SIG-M5 (cell line): ENCODE measurements at places on chromosomes 13 and 19.

DNA sequence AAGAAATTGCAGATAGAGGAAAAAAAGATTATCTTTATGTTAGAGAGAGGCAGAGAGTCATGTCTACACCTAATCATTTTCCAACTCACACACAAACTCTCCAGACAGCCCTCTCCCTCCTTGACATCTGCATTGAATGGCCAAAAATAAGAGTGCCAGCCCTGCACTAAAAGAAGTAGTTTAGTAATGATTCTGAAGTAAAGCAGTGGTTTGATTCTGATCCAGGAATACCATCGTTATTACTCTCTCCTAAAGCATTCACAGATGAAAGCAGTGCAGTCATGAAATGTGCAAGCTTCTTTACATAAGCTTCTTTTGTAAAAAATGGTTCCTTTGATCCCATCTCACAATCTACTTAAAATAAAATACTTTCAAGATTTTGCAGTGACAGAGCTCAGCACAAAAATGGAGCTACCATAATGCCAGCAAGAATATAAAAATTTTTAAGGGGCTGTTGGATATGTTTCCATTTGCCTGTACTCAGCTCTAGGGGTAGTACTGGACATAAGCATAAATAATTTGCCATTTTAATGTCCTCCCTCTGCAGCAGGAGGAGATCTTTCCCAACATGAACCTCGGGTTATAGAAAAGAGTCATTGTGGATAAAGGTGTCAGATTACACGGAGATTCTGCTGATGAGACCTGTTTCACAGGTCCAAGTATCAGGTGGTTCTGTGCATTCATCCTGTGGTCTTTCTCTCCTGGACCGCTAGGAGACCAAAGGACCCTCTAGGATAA lies 406.3 kb downstream of the DCT start:
- DNase-seq: no peak

DNA sequence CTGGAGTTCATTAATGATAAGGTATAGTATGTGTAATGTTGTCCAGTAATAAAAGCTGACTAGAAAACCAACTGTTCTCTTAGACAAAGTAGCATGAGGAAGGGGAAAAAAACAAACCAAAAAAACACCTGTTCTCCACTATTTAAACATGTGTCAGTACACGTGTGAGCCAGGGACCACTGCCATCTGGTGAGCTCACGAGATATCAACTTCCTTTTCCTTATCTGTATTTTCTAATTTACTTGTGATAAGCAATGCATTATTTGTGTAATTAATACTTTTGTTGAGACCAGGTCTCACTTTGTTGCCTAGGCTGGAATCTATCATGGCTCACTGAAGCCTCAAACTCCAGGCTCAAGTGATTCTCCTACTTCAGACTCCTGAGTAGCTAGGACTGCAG lies 4.3 kb upstream of the SIX5 start:
- no peak for DNase-seq

- no peak for DNase-seq
Measured at GRCh38 chr13:45332036-45332830, 8.8 kb downstream of the TPT1 start.

- DNase-seq: no peak
Measured at GRCh38 chr13:90402102-90402501, 945.4 kb upstream of the MIR17HG start.

- no peak for DNase-seq
Measured at GRCh38 chr13:24162604-24163003, 2.1 kb downstream of the SPATA13 start.

DNA sequence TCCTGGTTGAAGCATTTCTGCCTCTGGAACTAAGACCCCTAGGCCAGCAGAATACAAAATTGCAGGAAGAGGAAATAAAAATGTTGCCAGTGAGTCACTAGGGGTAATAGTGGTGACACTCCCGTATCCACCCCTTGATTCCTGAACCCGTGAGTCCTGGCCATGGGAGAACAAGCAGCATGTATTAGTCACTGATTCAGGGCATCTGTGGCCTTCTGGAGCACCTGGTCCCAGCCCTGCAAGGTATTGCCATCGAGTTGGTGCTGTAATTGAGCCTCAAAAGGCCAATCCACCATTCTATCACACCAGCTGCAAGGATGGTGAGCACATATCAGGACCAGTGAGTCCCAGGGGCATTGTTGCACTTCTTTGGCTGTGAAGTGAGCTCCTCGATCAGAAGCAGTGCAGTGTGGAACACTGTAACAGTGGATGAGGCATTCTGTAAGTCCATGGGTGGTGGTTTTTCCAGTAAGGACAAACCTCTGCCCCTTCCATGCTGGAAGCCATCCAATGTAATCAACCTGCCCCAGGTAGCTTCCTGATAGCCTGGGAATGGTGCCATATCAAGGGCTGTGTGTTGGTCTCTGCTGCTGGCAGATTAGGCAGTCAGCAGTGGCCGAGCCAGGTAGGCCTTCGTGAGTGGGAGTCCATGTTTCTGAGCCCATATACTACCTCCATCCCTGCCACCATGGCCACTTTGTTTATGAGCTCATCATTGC lies 39.6 kb downstream of the C1QTNF9 start:
- DNase-seq: no peak

GRCh38 chr19:24040621-24041020 lies 46.4 kb upstream of the ZNF254 start:
- DNase-seq: no peak

DNA sequence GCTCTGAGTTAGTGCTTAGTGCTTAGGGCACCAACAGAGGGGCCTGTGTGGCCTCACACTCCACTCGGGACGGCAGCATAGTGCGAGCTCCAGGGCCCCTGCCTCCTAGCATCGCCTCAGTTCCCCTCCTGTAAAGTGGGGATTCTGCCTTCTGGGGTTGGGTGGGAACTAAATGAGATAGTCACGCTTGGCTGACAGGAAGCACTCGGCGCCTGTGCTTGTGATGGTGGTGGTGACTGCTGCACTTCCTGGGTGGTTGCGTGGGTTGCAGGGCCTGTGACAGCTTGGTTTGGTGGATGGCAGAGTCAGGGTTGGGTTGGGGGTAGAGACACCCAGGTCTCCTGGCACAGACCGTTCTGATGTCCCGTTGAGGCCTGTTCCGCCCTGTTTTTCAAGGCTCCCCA lies 7.7 kb downstream of the PLEKHF1 start:
- DNase-seq: no peak

- no peak for DNase-seq
Measured at GRCh38 chr19:17703824-17704463, 15.3 kb upstream of the MAP1S start.

- DNase-seq: no peak
Measured at GRCh38 chr19:35746531-35746930, 1.1 kb downstream of the PSENEN start.

DNA sequence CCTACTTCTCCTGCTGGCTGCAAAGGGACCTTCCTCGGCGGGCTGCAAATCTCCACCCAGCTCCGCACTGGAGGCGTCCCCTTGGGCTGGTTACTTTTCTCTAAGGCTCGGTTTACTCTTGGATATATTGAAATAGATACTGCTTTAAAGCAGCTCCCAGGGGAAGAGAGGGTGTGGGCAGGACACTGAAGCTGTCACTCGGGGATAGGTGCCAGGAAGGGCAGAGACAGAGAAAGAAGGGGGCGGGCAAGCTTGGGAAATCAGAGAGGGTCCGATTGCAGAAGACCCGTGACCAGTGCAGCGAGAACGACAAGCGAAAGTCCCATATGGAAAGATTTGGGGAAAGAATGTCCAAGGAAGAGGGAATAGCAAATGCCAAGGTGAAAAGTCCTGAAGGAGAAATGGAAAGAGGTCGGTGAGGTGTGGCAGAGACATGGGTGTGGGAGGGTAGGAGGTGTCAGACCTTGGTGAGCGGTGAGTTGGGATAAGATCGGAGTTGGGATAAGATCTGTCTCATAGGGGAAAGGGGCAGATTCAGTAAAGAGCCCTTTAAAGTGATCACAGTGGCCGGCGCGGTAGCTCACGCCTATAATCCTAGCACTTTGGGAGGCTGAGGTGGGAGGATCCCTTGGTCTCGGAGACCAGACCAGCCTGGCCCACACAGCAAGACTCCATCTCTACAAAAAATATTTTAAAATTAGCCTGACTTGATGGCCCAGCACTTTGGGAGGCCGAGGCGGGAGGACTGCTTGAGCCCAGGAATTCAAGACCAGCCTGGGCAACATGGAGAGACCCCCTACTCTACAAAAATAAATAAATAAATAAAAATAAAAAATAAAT lies 618 bp downstream of the THSD8 start:
- DNase-seq: no peak
